ENCODE measurements at places on chromosomes 12 and 14.
A peak's percentile ranks its signal among the peaks of the same experiment; 100 is the strongest.

- no peaks in the 10 kb centered on the region for H3K4me1 ChIP-seq
- no peaks in the 10 kb centered on the region for H3K27me3 ChIP-seq
- no peaks in the 10 kb centered on the region for H3K36me3 ChIP-seq
- no peak overlapping the region for H3K4me3 ChIP-seq
- H3K27ac ChIP-seq = no peak overlapping the region
Measured at GRCh38 chr12:120960657-120961056, 17.7 kb upstream of the HNF1A start.

- DNase-seq = no peak
- no peak overlapping the region for H3K4me3 ChIP-seq
- no peaks in the 10 kb centered on the region for H3K36me3 ChIP-seq
- no peak overlapping the region for H3K27ac ChIP-seq
- H3K27me3 ChIP-seq = no peaks in the 10 kb centered on the region
- no peaks in the 10 kb centered on the region for H3K4me1 ChIP-seq
Measured at GRCh38 chr12:77678621-77679020, 152.1 kb upstream of the NAV3 start.

DNA sequence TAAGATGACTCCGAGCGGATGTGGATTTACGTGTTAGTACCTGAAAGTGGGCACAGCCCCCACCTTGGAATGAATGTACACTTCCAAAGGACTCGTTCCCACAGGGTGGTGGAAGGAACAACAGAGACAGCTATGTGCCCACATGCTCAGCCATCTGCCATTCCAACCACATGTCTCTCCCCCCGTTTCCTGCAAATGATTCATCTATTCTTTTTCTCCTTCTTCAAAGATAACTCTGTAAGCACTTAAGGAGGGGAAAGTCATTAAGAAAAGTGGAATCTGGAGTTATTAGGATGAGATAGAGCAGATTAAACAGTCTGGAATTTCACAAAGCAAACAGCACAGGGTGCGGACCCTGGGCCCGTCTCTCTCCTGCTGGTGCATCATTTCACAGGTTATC, 18.5 kb upstream of the DUSP6 start:
- no peak overlapping the region for H3K4me3 ChIP-seq
- H3K27ac ChIP-seq = no peak overlapping the region
- DNase-seq = no peak
- peaks cover 37% of the 10 kb centered on the region for H3K4me1 ChIP-seq
- H3K27me3 ChIP-seq = no peaks in the 10 kb centered on the region

DNA sequence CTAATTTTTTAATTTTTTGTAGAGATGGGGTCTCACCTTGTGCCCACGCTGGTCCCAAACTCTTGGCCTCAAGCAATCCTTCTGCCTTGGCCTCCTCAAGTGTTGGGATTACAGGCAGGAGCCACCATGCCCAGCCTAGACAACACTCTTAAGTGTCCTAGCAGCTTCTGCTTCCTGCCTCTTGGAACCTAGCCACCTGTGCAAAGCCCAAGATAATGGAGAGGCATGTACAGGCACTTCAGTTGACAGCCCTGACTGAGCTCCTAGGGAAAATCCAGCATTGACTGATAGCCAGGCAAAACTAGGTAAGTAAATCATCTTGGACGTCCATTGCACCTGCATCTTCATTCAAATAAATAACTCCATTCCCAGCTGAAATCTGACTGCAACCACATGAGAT, 15.5 kb downstream of the COX14 start:
- H3K4me1 ChIP-seq = peaks cover 11% of the 10 kb centered on the region
- no peak overlapping the region for H3K4me3 ChIP-seq
- H3K27ac ChIP-seq = no peak overlapping the region

DNA sequence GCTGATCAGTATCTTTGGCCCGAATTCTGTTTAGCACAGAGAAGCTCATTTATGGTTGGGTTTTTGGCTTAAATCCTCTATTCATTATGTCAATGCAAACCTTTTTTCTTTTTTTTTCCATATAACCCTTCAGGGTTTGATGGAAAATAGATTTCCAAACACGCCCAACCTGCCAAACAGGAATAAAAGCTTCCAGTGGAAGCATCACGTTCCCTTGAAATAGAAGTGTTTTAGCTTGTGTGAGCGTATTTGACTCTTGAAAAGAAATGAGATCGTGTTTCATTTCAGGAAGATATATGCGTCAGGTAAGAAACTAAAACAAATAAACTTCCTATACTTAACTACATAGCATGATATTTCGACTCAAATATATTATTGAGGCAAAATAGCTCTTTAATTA, at the start of gene PIK3C2G:
PIK3C2G (plus strand) TSS at position 246 of the 400 bp plus-strand sequence. CDS start 20,564 bp downstream, outside the sequence.
- DNase-seq = no peak
- H3K4me3 ChIP-seq = no peak within 1 kb of the TSS
- H3K4me1 ChIP-seq = no peaks in the 10 kb centered on the region
- H3K27ac ChIP-seq = no peak within 1 kb of the TSS
- H3K36me3 ChIP-seq = no peaks in the 10 kb centered on the region
- H3K27me3 ChIP-seq = no peaks in the 10 kb centered on the region

DNA sequence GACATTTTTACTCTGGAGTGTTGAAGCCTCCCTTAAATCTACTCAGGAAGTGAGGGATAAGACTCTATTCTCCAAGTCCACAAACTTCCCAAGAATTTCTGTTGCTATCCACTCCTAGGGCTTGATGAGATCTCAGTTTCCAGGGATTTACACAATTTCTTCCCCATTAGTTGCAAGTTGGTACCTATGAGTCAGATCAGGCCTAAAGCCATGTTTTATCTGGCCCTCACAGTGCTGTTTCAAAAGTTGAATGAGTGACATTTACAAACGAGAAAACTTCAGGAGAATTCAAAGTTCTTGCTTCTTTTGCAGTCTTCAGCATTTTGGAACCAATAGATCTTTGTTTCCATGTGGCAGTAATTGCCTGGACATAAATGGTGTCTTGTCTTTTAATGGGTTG, 156.4 kb upstream of the SYT10 start:
- no peaks in the 10 kb centered on the region for H3K36me3 ChIP-seq
- H3K4me1 ChIP-seq = no peaks in the 10 kb centered on the region
- no peak overlapping the region for H3K27ac ChIP-seq
- no peak overlapping the region for H3K4me3 ChIP-seq

GRCh38 chr12:63419154-63419553, 249.1 kb downstream of the DPY19L2 start:
- no peaks in the 10 kb centered on the region for H3K4me1 ChIP-seq
- H3K4me3 ChIP-seq = no peak overlapping the region
- DNase-seq = no peak
- H3K36me3 ChIP-seq = no peaks in the 10 kb centered on the region
- no peak overlapping the region for H3K27ac ChIP-seq

DNA sequence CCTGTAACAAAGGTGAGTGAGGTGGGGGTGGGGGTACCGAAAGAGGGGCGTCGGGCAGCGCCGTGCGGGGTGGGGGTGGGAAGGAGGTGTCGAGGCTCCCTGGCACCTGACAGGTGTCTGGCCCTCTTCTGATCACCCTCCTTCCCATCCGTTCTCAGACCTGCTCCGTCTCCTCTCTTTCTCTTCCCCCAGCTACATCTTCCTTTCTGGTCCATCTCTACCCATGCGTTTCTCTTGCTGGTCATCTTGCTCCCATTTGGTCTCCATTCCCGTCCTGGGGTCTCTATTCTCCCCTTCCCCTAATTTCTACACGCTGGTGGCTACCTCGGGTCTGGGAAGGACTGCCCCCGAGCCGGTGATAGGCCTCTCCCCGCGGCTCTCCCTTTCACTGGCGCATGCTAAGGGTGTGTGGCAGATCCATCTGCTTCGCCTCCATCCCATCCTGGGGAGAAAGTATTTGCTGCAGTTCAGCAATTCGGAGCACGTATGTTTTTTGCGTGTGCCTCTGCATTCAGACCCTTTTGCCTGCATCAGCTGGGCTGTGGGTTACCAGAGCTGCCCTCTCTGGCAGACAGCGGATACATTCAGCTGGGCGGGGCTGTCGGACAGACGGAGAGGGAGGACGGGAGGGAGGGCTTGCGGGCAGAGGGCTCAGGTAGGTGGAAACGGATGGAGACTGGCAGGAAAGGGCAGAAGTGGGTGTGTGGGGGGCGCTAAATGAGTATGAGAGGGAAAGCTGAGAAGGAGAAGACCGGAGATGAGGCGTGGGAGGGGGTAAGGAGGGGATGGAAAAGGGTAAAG, 730 bp downstream of the CLSTN3 start:
- H3K27me3 ChIP-seq = no peaks in the 10 kb centered on the region
- peaks cover 16% of the 10 kb centered on the region for H3K36me3 ChIP-seq
- peaks cover 17% of the 10 kb centered on the region for H3K4me1 ChIP-seq
- H3K27ac ChIP-seq = peak overlapping the region; percentile 74
- peak overlapping the region; percentile 72 for H3K4me3 ChIP-seq

DNA sequence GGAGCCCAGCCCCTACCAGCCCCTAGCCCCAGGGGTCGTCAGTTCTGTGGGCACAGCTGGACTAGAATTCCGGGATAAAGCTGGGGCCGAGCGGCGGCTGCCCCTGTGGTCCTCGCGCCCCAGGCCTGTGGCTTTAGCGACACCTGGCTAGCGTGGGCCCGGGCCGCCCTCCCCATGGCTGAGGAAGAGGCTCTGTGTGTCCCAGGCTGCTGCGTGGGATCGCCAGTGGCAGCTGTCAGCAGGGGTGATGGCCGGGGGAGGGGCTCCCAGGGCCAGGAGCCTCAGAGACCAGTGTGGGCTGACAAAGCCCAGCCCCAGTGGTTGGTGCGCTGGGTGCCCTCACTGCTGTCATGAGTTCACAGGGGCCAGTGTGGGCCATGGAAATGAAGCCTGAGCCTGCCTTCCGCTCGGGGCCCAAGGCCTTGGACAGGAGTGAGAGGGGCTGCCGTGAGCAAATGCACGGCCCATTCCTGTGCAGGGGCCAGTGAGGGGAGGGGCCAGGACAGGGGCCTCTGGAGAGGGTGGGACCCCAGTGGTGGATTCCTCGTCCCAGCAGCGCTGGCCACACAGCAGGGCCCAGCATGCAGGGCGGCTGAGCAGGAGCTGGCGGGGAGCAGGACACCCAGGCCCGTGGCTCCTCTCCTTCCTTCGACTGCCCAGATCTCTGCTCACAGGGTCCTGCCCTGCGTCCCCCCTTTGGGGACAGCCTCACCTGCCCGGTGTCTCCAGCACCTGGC, 11.4 kb downstream of the FBRSL1 start:
- DNase-seq = no peak
- H3K36me3 ChIP-seq = no peaks in the 10 kb centered on the region
- H3K4me3 ChIP-seq = no peak overlapping the region
- H3K27me3 ChIP-seq = no peaks in the 10 kb centered on the region
- H3K4me1 ChIP-seq = peaks cover 90% of the 10 kb centered on the region

GRCh38 chr14:70317969-70318634, 41.4 kb downstream of the COX16 start:
- no peaks in the 10 kb centered on the region for H3K36me3 ChIP-seq
- H3K4me1 ChIP-seq = no peaks in the 10 kb centered on the region
- no peak overlapping the region for H3K27ac ChIP-seq

- no peak overlapping the region for H3K27ac ChIP-seq
- H3K4me1 ChIP-seq = no peaks in the 10 kb centered on the region
- no peaks in the 10 kb centered on the region for H3K27me3 ChIP-seq
- DNase-seq = no peak
- no peaks in the 10 kb centered on the region for H3K36me3 ChIP-seq
- no peak overlapping the region for H3K4me3 ChIP-seq
Measured at GRCh38 chr12:58341791-58342190, 400.4 kb downstream of the ATP23 start.

GRCh38 chr12:46403719-46404070, 31.1 kb upstream of the SLC38A2 start:
- no peak overlapping the region for H3K4me3 ChIP-seq
- no peaks in the 10 kb centered on the region for H3K36me3 ChIP-seq
- H3K27me3 ChIP-seq = no peaks in the 10 kb centered on the region
- no peak for DNase-seq
- H3K4me1 ChIP-seq = peaks cover 14% of the 10 kb centered on the region

DNA sequence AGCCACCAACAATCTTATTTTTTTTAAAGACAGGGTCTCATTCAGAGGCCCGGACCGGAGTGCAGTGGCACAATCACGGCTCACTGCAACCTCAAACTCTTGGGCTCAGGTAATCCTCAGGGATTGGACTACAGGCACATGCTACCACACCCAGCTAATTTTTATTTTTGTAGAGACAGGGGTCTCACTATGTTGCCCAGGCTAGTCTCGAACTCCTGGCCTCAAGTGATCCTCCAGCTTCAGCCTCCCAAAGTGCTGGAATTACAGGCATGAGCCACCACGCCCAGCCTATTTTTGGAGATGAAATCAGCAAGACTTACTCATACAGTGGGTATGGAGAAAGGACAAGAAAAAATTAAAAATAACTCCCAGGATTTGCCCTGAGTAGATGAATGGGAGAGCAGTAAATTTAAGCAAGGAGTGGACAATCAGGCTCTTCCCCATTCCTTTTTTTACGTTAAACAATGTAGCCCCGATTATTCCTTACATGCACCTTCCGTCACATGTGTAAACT, 13.2 kb downstream of the FMNL3 start:
- no peak for DNase-seq
- no peak overlapping the region for H3K4me3 ChIP-seq
- H3K27me3 ChIP-seq = no peaks in the 10 kb centered on the region
- no peak overlapping the region for H3K27ac ChIP-seq
- H3K4me1 ChIP-seq = peaks cover 61% of the 10 kb centered on the region
- no peaks in the 10 kb centered on the region for H3K36me3 ChIP-seq

- no peak overlapping the region for H3K4me3 ChIP-seq
- no peak overlapping the region for H3K27ac ChIP-seq
- no peaks in the 10 kb centered on the region for H3K36me3 ChIP-seq
- peaks cover 37% of the 10 kb centered on the region for H3K4me1 ChIP-seq
- H3K27me3 ChIP-seq = no peaks in the 10 kb centered on the region
- no peak for DNase-seq
Measured at GRCh38 chr12:29152223-29152868, 3.3 kb downstream of the FAR2 start.

- H3K27ac ChIP-seq = no peak overlapping the region
- no peaks in the 10 kb centered on the region for H3K36me3 ChIP-seq
- no peak overlapping the region for H3K4me3 ChIP-seq
- no peak for DNase-seq
Measured at GRCh38 chr12:74415633-74416032, 122.0 kb upstream of the ATXN7L3B start.

DNA sequence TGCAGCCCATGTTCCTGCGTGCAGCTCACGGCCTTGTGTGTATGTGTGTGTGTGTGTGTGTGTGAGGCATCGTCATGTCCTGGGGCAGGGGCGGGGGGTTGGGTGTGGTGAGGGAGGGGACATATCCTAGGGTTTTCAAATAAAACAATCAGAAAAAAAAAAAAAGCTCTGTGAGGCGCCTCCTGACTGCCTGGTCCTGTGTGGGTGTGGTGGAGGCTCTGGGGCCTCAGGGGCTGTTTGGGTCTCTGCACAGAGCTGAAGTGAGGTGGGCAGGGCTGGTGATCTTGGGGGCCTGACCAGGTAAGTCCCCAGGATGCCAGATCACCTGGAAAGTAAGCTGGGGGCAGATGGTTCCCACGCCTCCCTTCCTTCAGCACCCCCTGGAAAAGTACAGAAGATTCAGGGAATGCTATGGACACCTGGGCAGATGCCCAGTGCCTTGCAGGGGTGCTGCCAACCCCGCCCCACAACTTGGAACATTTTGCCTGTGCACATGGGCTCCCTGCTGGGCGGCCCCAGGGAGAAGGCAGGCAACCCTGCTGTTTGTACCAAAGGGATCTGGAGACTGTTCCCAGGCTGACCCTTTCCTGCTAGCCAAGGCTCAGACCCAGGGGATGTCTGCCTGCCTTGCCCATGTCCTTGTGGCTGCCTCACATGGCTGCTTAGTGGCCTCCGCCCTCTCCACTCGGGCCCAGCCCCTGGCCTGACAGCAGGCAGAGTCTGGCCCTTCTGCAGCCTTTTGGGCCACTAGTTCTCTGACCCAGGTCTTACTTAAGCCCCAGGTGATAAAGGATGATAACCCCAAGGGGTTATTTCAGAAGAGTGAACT, 28.8 kb downstream of the CLSTN3 start:
- peaks cover 24% of the 10 kb centered on the region for H3K4me1 ChIP-seq
- H3K4me3 ChIP-seq = no peak overlapping the region
- no peak overlapping the region for H3K27ac ChIP-seq
- no peaks in the 10 kb centered on the region for H3K36me3 ChIP-seq
- H3K27me3 ChIP-seq = peaks cover 5% of the 10 kb centered on the region
